ENCODE measurements at places on chromosomes 4 and X. TPM values are rescaled to one million over a fixed set of nuclear protein-coding genes. Genes with fewer than 3 reads are reported as not detected.

The ADAMTS3 gene
- total RNA-seq, result 0.80 TPM

The MTM1 gene
- total RNA-seq, result 17.0 TPM

The MUC7 gene
- 1.8 TPM for total RNA-seq

The TAF7L gene
- 1.4 TPM for total RNA-seq

The CFI gene
- total RNA-seq, result not detected

The SMAD1 gene
- 57.1 TPM for total RNA-seq

The INTU gene
- 6.1 TPM for total RNA-seq

The GSPT2 gene
- 2.8 TPM for total RNA-seq

The OGT gene
- 450 TPM for total RNA-seq

The GPAT3 gene
- total RNA-seq, result 7.3 TPM

The KIAA1210 gene
- total RNA-seq, result 0.13 TPM

The NPY2R gene
- total RNA-seq, result not detected

The LUZP4 gene
- not detected for total RNA-seq

The TMSB15B gene
- total RNA-seq, result 3.4 TPM

The SPON2 gene
- 22.5 TPM for total RNA-seq

The CENPU gene
- total RNA-seq, result 29.8 TPM

The RXFP1 gene
- total RNA-seq, result not detected

The NRK gene
- not detected for total RNA-seq

The MMRN1 gene
- total RNA-seq, result 11.9 TPM

The TEX13D gene
- not detected for total RNA-seq

The FRMPD3 gene
- not detected for total RNA-seq

The AGA gene
- 27.9 TPM for total RNA-seq

The ARHGEF38 gene
- 0.83 TPM for total RNA-seq

The STPG2 gene
- total RNA-seq, result 2.0 TPM

The NHS gene
- total RNA-seq, result 7.3 TPM

The DOK7 gene
- 2.4 TPM for total RNA-seq

The MAGEA4 gene
- not detected for total RNA-seq

The TNIP3 gene
- total RNA-seq, result not detected
